ENCODE measurements at places on chromosomes 6 and 20.

- DNase-seq: peak; percentile 93
- H3K36me3 ChIP-seq: no peaks in the 10 kb centered on the region
- no peak overlapping the region for H3K27ac ChIP-seq
- peak overlapping the region; percentile 45 for H3K4me3 ChIP-seq
- no peaks in the 10 kb centered on the region for H3K4me1 ChIP-seq
Measured at GRCh38 chr20:34709831-34710567, 5.9 kb downstream of the TP53INP2 start.

DNA sequence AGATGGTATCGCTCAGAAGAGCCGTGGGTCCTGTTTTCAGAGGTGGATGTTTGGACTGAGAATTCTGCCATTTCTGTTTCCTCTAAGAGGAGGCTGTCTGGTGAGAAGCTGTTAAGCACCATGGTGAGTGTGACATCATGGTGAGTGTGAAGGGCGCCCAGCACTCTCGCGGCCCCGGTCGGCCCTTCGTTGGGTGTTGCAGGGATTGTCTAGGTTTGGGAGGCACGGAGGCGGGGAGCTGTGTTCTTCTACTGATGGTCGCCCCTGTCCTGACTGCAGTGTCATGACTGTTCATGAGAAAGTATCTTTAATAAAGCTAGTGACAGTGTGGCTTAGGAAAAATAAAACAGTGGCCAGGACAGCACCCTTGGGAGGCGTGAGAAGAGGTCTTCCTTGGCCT, 70.4 kb downstream of the NOL4L start:
- H3K27me3 ChIP-seq: no peaks in the 10 kb centered on the region
- H3K4me3 ChIP-seq: no peak overlapping the region
- H3K27ac ChIP-seq: no peak overlapping the region

DNA sequence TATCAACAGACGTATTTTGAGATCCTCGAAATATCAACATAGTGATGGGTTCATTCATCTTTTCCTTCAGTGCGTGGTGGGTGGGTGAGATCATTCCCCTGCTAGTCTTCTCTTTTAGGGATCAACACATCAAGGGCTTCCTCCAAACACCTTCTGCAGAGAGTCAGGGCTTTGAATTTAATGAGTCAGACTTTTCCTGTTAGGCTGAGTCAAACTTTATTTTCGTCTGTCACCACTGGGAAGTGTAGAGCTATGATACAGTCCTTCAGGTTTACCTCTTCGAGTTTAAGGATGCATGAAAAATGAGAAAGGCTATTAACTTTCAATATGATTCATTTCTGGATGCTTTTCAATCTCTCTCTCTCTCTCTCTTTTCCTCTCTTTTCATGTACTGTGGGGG, 189.1 kb downstream of the BMP2 start:
- DNase-seq: no peak
- no peaks in the 10 kb centered on the region for H3K27me3 ChIP-seq
- H3K4me3 ChIP-seq: no peak overlapping the region
- H3K36me3 ChIP-seq: no peaks in the 10 kb centered on the region

DNA sequence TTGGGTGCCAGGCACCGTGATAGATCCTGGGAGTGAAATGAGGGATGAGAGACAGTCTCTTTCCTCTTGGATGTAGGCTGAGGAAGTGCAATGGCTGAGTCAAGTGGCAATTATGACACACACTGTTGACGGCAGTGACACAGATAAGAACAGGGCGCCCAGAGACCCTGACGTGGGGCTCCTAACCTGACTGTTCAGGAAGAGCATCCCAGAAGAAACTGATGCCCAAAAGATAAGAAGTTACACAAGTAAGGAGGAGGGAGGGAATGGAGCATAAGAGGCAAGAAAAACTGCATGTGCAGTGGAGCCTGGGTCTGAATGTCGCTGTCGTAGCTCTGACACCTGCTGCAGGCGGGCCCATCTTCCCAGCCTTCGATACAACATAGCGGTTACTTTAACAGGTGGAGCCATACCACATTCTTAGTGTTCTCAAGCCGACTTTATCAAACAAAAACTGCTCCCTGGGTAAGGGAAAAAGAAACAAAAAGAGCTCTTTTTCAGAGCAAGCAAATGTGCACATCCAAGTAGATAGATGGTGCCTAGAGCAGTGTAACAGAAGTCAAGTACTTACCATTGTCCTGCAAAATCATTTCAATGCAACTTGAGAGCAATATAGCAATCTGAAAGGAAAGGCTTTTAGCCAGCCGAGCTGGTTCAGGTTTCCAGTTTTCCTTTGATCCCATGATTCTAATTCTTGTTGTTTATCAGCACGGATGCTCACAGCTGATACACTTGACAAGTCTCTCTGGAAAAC, 463.9 kb upstream of the JARID2 start:
- no peak for DNase-seq
- no peaks in the 10 kb centered on the region for H3K4me1 ChIP-seq
- no peak overlapping the region for H3K4me3 ChIP-seq
- H3K27me3 ChIP-seq: no peaks in the 10 kb centered on the region

GRCh38 chr6:118562959-118563358, 14.9 kb downstream of the PLN start:
- H3K4me1 ChIP-seq: no peaks in the 10 kb centered on the region
- peak overlapping the region; percentile 37 for H3K27ac ChIP-seq
- H3K4me3 ChIP-seq: no peak overlapping the region
- no peaks in the 10 kb centered on the region for H3K36me3 ChIP-seq

Measured in aorta (tissue), 5 donors.